ENCODE measurements at places on chromosomes 2 and 18.

- DNase-seq = peak; percentile 94
Observed at GRCh38 chr2:112640800-112641675, 4.7 kb upstream of the SLC20A1 start.

DNA sequence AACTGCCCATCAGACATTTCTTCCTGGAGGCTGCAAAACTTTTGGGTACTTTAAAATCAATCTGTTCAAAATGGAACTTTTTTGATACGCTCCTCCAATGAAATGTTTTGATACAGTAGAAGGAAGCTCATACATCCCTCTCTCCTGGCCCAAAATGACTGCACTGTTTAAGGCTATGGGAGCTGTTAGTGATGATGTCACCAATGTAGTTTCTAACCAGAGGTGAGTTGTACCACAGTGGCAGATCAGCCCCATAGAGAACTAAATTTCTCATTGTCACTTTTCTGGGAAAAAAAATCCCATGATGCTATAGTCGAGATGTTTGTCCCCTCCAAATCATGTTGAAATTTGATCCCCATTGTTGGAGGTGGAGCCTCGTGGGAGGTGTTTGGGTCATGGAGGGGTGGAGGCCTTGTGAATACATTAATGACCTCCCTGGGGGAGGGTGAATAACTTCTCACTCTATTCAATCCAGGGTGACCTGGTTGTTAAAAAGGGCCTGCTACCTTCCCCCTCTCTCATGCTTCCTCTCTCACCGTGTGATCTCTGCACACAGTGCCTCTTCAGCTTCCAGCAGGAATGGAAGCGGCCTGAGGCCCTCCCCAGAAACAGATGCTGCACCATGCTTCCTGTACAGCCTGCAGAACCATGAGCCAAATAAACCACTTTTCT is 117.4 kb upstream of the NPAS2 start:
- no peak for DNase-seq

DNA sequence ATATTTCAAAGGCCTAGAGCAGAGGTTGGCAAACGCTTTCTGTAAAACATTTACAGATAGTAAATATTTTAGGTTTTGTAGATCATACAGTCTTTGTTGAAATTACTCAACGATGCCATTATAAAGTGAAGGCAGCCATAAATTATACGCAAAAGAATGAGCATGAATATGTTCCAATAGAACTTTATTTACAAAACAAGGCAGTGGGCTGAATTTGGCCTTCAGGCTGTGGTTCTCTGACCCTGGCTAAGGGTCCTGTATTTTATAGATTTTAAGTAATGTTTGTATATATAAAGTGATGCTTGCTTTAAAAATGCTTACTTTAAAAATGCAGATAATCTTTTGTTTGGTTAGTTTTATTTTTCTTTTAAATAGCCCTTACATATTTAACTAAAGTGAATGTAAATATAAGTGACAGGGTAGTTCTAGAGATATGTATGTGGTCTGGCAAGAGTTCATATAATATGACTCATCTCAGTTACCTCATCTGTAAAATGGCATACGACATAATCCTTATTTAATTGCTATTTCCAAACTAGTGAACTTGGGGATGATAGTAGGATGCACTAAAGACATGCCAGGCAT is 51.7 kb upstream of the ATP5MC3 start:
- DNase-seq = peak; percentile 75

DNA sequence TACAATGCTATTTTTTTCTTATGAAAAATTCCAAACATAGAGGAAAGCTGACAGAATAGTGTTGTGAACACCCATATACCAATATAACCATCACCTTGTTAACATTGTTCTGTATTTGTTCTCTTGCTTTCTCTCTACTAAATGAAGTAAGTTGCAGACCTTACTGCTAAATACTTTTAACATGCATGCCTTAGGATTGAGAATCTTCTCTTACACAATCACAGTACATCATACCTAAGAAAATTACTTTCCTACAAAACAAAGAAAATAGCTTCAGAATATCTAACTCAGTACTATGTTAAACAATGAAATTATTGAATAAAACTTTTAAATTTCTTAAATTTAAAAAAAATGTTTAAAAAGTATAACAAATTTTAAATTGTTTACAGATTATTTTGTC is 136.5 kb downstream of the UBR3 start:
- DNase-seq = no peak

DNA sequence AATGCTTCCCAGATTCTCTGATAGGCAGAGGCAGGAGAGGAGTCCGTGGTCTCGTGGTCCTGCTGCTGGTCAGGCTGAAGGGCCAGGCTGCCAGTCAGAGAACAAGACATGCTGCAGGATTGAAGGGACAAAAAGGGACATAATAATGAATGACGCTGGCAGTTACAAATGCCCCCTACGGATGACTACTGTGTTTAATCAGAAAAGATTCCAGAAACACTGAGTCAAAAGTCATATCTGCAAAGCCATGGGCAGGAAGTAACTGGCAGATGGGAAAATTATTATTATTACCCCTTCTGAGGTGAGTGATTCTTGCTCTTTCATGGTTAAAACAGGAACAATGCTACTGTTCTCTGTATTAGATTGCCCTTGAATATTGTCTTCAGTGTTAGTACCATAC is 19.0 kb downstream of the LCT start:
- peak; percentile 58 for DNase-seq

GRCh38 chr2:116513991-116514390 is 1300.5 kb upstream of the DDX18 start:
- DNase-seq = no peak

- DNase-seq = no peak
Observed at GRCh38 chr2:23542230-23542789, 157.3 kb downstream of the KLHL29 start.

- DNase-seq = no peak
Observed at GRCh38 chr2:15367715-15368114, 193.4 kb downstream of the NBAS start.

- peak; percentile 13 for DNase-seq
Observed at GRCh38 chr18:8049147-8049546, 482.0 kb downstream of the PTPRM start.

DNA sequence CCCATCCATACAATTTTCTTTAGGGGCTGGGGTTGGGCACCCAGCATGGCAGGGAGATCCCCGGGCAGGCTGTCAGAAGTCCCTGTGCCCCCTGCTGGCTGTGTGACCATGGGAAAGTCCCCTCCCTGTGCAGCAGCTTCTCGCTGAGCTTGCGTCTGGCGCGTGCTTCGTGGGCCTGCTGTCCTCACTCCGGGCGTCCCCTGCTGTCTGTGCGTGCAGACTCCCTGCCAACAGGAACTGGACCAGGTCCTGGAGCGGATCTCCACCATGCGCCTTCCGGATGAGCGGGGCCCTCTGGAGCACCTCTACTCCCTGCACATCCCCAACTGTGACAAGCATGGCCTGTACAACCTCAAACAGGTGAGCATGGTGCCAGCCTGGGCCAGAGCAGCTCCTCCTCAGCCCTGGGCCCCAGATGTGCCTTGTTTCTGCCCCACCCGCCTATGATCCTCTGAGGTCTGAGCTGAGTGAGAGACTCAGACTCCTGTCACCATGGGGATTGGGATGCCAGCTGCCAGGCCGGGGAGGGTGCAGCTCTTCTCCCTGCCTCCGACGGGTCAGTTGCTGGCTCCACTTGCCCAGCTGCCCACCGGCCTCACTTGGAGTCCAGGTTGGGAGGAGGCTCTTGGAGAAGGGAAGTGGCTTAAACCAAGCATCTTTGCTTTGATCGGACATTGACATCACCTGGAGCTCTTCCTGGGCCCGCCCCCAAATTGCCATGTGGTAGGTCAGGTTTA is 28.6 kb downstream of the IGFBP2 start:
- peak; percentile 19 for DNase-seq

- DNase-seq = no peak
Observed at GRCh38 chr2:168971261-168971660, 59.9 kb downstream of the ABCB11 start.

- peak; percentile 49 for DNase-seq
Observed at GRCh38 chr2:162242586-162243280, 512 bp downstream of the FAP start.

DNA sequence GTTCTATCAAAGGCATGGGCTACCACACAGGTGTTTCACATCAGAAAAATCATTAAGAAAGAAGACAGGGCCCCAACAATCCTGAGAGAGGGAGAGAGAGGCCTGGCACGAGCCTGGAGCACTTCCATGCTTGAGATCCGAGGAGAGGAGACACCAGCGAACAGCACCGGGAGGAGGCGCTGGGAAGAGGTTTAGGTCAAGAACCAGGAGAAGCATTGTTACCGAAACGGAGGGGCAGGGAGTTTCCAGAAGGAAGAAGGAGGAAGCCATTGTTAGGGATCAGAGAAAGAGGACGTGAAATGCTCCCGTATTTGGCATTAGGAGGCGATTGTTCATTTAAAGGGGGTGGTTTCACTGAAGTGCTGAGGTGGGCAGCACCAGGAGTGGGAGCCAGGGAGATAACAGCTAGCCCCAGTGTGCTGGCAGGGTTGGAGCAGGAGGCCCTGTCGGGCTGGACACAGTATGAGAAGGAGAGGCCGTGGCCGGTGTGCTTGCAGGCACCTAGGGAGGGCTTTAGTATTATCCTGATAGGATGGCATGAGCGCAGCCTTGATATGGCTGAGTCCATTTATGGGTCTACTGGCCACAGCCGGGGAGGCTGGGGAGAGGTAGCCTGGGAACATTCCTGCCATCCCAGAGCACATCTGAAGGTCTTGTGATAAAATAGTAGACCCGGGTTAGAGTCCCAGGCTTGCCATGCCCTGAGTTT is 244.9 kb downstream of the KLHL29 start:
- no peak for DNase-seq

DNA sequence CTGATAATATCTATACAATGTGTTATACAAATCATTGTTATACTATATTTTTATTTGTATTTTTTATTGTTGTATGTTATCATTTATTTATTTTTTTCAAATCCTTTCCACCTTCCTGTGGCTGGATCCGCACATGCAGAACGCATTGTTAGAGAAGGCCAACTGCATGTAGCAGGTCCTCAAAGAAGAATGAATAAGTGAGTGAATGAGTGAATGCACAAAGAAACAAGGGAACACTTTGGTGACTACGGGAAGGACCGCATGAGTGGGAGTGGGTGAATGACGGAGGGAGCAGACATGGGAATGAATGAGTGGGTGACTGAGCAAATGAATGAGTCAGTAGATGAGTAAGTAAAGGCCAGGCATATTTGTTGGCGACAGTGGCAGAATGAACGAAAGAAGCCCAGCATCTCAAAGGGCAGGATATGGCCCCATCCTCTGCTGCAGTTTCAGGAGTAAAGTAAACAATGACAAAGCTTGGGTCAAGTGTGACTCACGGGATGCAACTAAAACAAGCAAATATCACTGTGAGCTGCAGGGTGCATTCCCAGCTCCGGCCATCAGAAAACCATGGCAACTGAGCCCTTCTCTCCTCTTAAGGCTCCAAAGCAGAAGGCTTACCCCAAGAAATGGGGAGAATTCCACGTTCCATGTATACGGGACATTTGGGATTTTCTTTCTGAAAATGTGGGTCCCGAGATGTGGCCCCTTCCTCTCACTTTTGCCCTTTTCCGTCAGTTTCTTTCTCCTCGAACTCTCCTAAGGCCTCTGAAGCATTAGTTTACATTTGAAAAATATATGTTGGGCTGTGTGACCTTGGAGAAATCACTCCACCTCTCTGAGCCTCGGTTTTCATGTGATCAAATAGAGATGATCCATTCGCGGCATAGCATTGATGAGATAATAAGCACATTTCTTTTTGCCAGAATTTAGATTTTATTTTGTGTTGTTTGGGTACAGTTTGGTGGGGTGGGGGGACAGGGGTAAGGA is 24.5 kb downstream of the KCNF1 start:
- peak; percentile 98 for DNase-seq

- no peak for DNase-seq
Observed at GRCh38 chr2:23769364-23769763, 157.6 kb downstream of the ATAD2B start.

GRCh38 chr18:63309422-63309821 is 10.1 kb downstream of the BCL2 start:
- DNase-seq = no peak

- DNase-seq = peak; percentile 14
Observed at GRCh38 chr2:111250448-111251030, 129.8 kb downstream of the BCL2L11 start.

DNA sequence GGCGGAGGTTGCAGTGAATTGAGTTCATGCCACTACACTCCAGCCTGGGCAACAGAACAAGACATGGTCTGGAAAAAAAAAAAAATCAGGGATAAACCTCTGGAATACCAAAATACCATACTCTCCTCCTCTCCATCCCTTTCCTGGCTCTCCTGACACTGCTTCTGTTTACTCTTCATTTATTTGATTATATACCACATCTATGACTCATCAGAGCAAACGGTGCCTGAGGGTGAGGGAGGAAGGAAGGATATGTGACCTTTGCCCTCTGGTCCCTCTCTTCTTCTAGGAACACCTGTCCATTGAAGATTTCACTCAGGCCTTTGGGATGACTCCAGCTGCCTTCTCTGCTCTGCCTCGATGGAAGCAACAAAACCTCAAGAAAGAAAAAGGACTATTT is 30.0 kb downstream of the VIL1 start:
- peak; percentile 82 for DNase-seq

DNA sequence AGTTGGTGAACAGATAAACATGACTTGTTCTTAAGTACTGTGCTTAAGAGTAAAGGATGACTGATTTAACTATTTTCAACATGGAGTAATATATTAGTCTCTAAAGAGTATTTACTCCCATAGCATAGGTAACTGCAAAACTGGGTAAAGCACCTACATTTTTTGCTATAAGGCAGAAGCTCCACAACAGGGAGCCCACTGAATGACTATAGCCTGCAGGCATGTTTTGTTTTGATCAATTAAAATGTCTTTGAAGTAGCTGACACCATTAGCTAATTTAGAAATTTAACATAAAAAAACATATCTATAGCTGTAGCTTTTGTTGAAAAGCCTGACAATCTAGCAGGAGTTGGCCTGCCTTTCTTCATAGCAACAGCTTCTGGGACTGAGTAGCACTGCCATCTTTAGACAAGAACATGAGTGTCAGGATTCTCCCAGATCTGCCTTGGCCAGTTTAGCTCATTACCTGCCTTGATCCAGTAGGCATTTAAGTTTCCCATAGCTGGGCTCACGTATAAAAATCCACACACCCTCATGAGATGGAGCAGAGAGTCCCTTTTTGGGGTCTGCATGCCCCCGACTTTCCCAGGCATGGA is 1935.1 kb upstream of the PIK3C3 start:
- DNase-seq = no peak

DNA sequence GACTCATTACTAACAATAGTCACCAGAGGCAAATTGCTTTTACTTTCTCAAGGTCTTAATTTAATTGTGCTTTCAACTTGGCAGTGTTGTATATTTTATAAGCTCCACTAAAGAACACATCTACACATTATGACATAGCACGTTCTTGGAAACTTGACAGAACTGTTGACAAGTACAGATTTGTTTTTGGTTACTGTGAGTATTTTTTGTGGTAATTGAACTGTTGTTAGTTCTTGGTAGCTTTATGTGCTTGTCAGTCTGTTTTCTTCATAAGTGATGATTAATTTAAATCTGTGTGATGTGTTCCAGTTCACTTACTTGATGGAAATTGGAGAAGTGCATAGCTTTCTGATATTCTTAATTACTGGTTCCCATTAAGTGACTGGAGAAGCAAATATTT is 63.9 kb downstream of the COMMD1 start:
- DNase-seq = no peak

GRCh38 chr2:240407090-240407489 is 28.4 kb upstream of the GPC1 start:
- DNase-seq = no peak

Data from ELR (cell line).